ENCODE measurements at places on chromosomes 3 and 15.

GRCh38 chr3:73215281-73215680 is 153.8 kb downstream of the EBLN2 start:
- no peak for DNase-seq

DNA sequence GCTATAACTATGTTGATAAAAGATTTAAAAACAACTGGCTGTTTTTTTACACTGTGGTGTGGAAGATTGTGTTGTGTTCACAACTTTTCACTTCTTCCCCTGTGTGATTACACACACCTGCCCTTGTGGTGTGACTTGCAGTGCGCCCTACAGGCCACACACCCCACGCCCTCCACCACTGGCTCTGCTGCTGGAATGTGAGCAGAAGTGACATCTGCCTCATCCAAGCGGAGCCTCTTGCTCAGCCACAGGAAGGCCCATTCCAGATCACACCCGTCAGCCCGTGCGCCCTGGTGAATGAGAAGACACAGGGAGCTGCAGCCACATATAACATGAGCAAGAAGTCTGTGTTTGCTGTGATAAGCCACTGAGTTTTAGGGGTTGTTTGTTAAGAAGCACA is 7.0 kb downstream of the CCR2 start:
- DNase-seq: no peak

GRCh38 chr3:126293370-126294082 is 63.7 kb downstream of the KLF15 start:
- DNase-seq: peak; percentile 82

DNA sequence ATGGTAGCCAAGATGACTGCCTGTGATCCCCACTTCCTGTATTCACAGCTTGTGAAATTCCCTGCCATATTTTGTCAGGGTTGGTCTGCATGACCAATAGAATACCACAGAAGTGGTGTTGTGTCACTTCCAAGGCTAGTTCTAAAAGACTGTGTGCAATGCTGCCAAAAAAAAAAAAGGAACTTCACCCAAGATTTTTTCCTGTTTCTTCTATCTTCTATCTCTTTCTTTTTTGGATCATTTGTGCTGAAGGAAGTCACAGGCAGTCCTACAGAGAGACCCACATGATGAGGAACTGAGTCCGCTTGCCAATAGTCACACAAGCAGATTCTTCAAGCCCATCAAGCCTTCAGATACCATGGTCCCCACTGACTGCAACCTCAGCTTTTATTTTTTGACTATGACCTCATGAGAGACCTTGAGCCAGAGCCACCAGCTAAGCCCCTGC is 18.1 kb upstream of the RAF1 start:
- peak; percentile 86 for DNase-seq

DNA sequence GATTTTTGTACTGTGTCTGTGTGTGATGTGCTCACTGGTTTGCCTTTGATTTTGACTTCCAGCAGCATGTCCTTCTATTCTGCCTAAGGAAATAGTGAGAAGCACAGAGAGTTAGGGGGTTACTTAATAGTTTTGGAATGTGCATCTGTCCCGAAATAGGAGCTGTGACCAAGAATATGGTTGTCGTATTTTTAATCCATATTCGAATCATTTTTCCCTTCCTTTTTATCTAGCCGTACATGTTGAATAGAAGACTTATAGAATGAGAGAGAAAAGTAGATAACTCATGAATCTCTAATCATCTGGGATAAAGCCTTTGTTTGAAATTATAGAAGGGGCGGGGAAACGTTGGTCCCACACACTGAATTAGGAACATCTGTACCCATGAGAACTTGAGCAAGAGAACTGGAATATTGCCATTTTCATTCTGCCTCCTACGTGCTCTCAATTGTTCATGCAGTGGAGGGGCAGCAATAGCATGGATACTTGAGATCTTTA is 23.6 kb downstream of the CRTC3 start:
- DNase-seq: peak; percentile 65

- peak; percentile 96 for DNase-seq
Observed at GRCh38 chr3:16456784-16457415, 56.6 kb downstream of the RFTN1 start.

All from amniotic epithelial cell (primary cell).